Activated T-cell treated with anti-CD3 and anti-CD28 coated beads for 48 hours (primary cell): ENCODE measurements at places on chromosomes 12 and 14.

DNA sequence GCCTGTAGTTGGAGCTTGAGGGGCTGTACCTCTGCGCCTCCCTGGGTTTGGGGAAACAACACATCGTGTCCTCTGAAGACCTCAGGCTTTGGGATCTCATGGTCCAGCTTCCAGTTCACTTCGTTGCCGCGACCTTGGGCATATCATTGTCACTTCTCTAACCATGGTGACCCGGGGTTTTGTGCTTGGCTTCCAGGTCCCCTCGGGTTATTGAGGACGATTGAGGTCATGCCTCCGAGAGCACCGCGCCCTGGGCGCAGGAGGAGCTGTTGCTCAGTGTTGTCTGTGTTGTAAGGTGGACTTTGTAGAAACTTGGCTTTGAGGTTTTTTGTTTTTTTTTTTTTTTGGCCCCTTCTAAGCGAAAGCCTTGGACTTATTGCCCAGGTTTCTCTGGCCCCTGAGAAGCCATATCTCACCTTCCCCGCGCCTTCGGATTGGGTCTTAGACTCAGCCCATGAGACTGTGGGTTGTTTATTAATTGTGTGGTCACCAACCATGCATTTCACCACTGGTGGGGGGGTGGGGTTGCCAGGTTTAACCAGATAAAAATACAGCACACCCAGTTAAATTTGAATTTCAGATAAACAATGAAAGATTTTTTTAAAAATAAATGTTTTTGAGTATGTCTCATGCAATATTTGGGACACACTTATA, 2.6 kb downstream of the BCL7A start:
- DNase-seq: no peak

DNA sequence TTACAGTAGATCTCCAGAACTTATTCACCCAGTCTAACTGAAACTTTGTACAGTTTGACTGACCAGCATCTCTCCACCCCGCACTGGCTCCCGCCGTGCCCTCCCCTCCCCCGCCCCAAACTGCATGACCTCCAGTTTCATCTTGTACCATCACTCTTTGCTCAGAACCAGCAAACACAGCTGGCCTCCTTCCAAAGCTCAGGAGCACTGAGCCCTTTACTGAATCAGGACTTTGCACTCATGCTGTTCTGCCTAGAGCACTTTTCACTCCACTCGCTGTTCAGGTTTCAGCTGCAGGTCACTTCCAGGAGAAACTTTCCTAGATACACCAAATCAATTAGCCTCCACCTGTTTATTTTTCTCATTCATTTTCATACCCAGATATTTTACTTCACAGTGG, 455.3 kb upstream of the PDE3A start:
- DNase-seq: no peak

DNA sequence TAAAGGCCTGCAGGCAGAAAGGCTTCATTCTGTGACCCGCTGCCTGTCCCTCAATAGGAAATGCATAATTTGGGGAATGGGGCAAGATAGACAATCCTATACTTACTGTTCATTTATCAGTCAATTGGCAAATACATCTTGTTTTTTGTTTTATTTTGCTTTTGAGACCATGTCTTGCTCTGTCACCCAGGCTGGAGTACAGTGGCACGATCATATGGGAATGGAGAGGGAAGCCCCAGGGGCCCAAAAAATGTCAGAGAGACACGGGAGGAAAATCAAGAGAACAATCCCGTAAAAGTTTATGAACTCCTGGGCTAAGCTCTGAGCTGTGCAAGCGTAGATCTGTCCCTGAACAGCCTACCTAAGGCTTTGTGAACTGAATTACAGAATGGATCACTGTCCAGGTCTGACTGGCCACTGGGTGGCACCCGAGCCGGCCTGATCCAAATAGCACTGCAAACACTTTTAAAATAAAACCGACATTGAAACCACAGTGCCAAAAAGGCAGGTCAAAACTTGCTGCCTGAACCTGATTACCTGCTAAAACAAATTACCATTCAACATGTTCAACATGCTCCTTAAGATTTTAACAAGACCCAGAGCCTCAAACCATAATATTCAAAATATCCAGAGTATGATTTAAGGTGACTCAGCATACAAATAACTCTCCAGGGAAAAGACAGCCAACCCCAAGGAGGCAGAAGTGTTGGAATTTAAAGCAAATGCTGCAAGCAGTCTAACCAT, 11.8 kb downstream of the COPS7A start:
- peak; percentile 34 for DNase-seq

DNA sequence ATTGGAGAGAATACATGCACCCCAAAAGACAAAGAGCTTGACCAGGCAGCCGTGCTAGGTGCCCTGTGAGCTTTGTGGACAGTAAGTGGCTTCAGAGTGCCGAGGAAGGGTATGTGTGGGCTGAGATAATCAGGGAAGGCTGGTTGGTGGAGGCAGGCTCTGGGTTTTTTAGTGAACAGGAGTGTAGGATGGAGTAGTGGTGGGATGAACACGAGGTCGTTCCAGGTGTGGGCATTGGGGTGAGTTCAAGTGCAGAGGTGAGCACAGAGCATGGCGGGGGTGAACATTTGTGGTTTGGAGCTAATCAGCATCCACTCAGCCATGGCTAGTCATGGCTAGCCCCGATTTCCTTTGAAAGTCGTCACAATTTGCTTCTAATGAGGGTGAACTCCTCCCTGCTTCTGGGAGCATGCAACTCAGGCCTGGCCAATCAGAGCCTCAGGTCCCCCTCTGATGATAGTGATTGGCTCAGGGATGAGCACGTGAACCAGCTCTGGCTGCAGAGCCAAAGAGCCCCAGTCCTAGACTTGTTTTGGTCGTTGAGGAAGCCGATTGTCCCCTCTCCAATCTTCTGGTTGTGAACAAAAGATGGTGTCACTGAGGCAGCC, 40.7 kb upstream of the TCL1B start:
- no peak for DNase-seq

GRCh38 chr12:54984658-54985376, at the start of gene TESPA1:
TESPA1 (minus strand) TSS chr12:54984762; CDS start chr12:54974562, 10,200 bp downstream.
- peak; percentile 75 for DNase-seq

- no peak for DNase-seq
Observed at GRCh38 chr12:99154216-99154982, 493.2 kb upstream of the GARIN6 start.

DNA sequence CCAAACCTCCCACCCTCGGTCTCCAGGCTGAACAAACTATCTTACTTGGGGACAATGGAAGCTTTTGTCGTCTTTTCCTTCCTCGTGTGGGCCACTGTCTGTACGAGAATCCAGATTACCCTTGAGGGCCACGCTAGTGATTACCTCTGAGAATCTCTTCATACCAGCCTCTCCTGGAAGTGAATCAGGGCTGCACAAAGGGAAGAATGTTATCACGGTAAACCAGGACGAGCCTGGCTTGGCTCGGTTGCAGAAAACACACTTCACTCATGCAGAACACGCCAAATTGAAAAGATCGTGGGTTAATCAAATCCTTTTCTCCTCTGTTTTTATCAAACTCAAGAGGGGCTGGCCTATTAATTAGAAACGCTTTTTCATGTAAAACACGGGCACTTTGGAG, 51.6 kb upstream of the MYL2 start:
- DNase-seq: no peak
